ENCODE measurements at places on chromosomes 13 and 19. TPM values are rescaled to one million over a fixed set of nuclear protein-coding genes. Genes with fewer than 3 reads are reported as not detected.

The CATSPERD gene
- 0.67 TPM for total RNA-seq

DNA sequence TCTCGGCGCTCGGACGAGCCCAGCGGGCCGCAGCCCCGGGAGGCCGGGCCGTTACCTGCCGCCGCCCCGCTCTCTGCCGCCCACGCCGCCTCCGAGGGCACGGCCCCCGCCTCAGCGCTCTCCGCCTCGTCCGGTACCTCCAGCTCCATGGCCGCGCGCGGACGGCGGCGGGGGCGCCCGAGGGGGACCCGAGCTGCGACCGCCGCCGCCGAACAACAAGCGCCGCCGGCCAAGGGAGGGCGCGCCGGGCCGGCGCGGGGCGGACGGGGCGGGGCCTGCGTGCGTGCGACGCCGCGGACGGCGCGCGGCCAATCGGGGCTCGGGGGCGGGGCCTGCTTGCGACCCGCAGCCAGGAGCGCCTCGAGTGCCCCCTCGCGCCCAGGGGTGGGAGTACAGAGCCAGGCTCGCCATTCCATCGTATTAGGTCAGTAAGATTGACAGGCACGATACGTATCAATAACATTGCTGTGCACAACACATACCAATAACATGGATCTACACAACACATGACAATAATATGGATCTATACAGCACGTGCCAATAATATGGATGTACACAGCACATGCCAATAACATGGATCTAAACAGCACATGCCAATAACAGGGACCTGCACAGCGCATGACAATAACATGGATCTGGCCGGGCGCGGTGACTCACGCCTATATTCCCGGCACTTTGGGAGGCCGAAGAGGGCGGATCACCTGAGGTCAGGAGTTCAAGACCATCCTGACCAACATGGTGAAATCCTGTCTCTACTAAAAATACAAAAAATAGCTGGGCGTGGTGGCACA lies at the start of gene PIP5K1C:
Gene PIP5K1C, minus strand, starts transcription at position 227 of the 791 bp plus-strand sequence. Its CDS starts 78 bp downstream, at position 149.
- peak; percentile 85 for DNase-seq

DNA sequence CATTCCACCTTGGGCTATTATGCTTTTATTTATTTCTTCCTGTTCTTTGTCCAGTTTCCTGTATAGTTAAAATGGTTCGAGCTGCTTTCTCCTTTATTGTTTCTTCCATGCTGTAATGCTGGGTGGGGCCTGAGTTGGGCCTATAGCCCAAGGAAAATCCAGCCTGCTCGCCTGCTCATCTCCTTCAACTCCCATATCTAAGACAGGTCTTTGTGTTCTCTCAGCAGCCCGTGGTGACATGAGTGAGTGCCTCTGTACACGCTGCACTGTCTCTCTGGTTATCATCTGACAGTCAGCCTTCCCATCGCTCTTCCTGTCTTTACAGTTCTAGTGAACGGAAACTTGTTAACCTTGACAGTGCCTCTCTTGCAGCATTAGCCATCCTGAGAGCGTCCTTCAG lies 221.9 kb upstream of the SLC10A2 start:
- DNase-seq = no peak

GRCh38 chr13:89113744-89114143 lies 1442.6 kb downstream of the SLITRK5 start:
- no peak for DNase-seq

The SLC8A2 gene
- not detected for total RNA-seq

The ZNF446 gene
- 18.6 TPM for total RNA-seq

- DNase-seq = no peak
Observed at GRCh38 chr13:26495750-26496149, 61.7 kb upstream of the WASF3 start.

DNA sequence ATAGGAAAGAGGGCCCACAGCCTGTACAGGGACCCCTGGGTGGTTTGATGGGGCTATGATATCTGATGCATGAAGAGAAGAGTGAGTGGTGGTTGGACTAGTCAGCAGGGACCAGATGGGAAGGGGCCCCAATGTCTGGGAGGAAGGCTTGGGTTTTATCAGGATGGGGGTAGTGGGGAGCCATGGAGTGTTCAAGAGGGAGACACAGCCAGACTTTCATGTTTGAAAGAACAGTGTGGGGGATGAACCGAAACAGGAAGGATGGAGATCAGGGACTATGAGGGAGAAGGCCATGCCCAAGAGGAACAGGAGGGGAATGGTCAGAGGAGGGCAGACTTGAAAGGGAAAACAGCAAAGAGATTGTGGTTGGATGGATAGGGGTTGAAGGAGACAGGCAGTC lies 63.1 kb downstream of the UNC13A start:
- no peak for DNase-seq
